ENCODE measurements at places on chromosomes 6 and 20. TPM values are rescaled to one million over a fixed set of nuclear protein-coding genes. Genes with fewer than 3 reads are reported as not detected.

- no peaks in the 10 kb centered on the region for H3K36me3 ChIP-seq
- H3K4me1 ChIP-seq, result peaks cover 6% of the 10 kb centered on the region
- DNase-seq, result no peak
- no peak overlapping the region for H3K4me3 ChIP-seq
- no peak overlapping the region for H3K27ac ChIP-seq
These were observed 182.7 kb upstream of the SALL4 start for GRCh38 chr20:51985013-51985415.

- H3K4me1 ChIP-seq, result peaks cover 14% of the 10 kb centered on the region
- no peak overlapping the region for H3K4me3 ChIP-seq
These were observed 30.7 kb downstream of the HDGFL1 start for GRCh38 chr6:22600059-22600458.

DNA sequence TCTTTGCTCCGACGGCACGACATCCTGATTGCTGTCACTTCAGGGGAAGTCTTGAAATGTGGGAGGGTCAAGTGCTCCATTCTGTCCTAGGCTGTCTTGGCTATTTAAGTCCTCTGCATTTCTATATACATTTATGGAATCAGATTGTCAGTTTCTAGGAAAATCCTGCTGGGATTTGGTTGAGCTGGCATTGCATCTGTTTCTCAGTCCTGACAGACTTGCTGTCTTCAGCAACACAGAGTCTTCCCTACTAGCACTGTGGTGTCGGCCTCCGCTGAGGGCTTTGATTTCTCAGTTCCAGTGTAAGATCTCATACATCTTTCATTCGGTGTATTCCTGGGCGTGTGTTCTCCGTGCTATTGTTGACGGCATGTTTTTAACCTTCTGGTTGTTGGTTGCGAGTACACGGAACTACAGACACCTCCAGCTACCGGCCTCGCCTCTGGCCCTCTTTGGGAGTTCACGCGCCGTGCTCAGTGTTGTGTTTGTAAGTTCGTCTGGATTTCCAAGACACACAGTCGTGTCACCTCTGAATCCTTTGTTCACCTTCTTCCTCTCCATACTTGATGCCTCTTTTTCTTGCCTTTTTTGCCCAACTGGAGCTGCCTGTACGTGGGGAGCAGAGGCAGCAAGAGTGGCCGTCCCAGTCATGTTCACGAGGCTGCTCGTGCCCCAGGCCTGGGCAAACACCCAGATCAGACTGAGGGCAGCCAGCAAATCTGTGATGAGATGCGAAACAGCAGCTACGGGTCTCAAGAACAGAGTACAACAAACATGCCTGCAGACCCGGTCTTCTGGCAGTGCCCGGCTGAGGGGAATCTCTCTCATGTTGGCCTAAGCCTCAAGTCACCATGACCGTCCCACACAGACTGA, 92.8 kb downstream of the TAF4 start:
- H3K4me1 ChIP-seq, result peaks cover 17% of the 10 kb centered on the region
- H3K36me3 ChIP-seq, result peaks cover 17% of the 10 kb centered on the region
- no peak overlapping the region for H3K4me3 ChIP-seq
- no peaks in the 10 kb centered on the region for H3K27me3 ChIP-seq
- H3K27ac ChIP-seq, result peak overlapping the region; percentile 27
- DNase-seq, result no peak

Gene CST4
- not detected for total RNA-seq

DNA sequence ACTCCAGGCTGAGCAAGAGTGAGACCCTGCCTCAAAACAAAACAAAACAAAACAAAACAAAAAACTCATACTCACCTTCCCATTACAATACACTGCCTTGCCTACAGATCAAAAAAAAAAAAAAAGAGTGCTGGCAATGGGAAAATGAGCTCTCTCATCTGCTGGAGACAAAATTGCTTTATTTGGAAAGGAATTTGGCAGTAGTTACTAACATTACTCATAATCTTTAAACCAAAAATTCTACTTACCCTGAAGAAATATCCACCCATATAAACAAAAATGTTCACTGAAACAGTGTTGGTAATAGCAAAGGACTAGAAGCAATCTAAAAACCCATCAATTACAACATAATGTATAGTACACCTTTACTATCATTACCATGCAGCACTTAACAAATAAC, 120.4 kb downstream of the RNGTT start:
- H3K27me3 ChIP-seq, result no peaks in the 10 kb centered on the region
- DNase-seq, result no peak
- H3K4me3 ChIP-seq, result no peak overlapping the region

- no peaks in the 10 kb centered on the region for H3K36me3 ChIP-seq
- peaks cover 15% of the 10 kb centered on the region for H3K27me3 ChIP-seq
- H3K4me1 ChIP-seq, result peaks cover 30% of the 10 kb centered on the region
- no peak overlapping the region for H3K27ac ChIP-seq
These were observed 72.9 kb upstream of the DTNBP1 start for GRCh38 chr6:15735567-15736265.

DNA sequence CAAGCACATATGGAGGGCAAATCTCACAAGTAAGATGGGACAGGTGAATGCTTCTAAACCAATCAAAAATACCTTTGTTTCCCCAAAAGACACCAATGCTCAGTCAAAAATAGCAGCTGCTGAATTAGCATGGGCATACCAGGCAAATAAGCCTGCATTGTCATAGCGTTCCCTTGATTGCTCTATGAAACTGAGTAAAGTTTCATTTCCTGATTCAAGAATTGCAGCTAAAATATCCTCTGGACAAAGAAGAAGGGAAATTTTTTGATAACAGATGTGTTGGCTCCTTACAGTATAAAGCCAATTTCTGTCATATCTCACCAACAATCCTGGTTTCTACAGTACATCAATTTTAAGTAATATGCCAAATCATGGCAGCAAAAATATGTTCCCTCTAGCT, 3.3 kb upstream of the TMEM14A start:
- DNase-seq, result no peak
- H3K27ac ChIP-seq, result no peak overlapping the region
- H3K36me3 ChIP-seq, result peaks cover 12% of the 10 kb centered on the region
- no peaks in the 10 kb centered on the region for H3K27me3 ChIP-seq
- peak overlapping the region; percentile 17 for H3K4me3 ChIP-seq

DNA sequence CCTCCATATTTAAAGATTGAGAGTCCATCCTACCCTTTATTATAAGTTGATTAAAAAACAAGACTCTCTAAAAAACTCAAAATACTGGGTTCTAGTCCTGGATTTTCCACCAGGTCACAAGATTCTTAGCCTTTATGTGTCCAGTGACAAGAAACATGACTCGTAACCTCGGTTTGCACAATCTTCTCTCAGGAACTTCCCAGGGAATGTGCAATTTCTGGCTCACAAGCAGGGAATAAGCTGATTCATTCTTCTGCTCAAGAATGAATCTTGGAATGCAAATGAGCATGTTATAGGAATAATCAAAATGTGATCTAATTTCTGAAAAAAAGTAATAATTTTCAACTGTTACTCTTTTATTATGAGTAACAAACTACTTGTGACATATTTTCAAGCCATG, 45.1 kb downstream of the OGFRL1 start:
- H3K27ac ChIP-seq, result no peak overlapping the region
- DNase-seq, result no peak
- no peaks in the 10 kb centered on the region for H3K27me3 ChIP-seq

- no peaks in the 10 kb centered on the region for H3K27me3 ChIP-seq
- H3K36me3 ChIP-seq, result no peaks in the 10 kb centered on the region
- H3K4me3 ChIP-seq, result no peak overlapping the region
- H3K4me1 ChIP-seq, result peaks cover 4% of the 10 kb centered on the region
- no peak overlapping the region for H3K27ac ChIP-seq
These were observed 187.6 kb downstream of the EPM2A start for GRCh38 chr6:145547594-145548335.

Gene MAP1LC3A
- 17.5 TPM for total RNA-seq

DNA sequence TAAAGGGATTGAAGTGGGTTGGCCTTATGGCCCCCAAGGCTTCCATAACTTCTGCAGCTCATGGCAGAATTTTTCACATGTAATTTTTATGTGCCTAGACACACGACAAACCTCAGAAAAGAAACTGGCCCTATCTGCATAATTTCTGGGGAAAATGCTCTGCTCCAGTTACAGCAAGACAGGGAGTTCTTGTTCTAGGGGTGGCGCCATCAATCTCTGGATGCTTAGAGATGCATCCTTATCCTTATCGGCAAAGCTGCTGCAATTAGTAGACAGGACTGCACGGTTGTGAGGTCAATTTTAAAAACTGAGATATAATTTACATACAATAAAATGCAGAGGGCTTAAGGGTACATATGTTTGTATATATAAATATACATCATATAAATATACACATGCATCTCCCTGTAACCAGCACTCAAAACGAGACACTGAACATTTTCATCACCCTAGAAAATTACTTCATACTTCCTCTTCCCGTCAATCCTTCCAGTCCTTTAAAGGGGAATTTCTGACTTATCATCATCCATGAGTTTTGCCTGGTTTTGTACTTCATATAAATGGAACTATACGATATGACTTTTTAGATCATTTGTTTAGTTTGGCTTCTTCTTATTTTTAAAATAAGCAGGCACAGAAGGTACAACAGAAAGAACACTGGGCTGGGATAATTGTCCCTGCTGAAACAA, 10.2 kb downstream of the ELMO2 start:
- peaks cover 4% of the 10 kb centered on the region for H3K36me3 ChIP-seq
- DNase-seq, result no peak
- peaks cover 31% of the 10 kb centered on the region for H3K4me1 ChIP-seq
- H3K27ac ChIP-seq, result peak overlapping the region; percentile 53
- no peak overlapping the region for H3K4me3 ChIP-seq

DNA sequence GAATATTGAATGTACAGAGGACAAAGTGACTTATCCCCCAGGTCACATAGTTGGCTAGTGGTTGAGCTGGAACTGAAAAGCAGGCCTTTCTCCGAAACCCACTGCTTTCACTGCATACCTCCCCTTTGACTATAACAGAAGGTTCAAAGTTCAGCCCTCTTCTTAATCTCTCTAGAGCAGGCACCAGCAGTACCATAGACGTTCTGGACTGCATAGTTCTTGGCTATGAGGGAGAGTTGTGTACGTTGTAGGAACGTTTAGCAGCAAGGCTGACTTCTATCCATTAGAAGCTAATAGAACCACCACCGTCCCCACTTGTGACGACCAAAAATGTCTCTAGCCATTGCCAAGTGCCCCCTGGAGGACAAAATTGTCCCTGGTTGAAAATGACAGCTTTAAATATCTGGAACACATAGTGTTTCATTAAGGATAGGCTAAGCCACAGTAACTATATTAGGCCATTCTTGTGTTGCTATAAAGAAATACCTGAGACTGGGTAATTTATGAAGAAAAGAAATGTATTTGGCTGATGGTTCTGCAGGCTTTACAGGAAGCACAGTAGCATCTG, 123.8 kb upstream of the MTHFD1L start:
- H3K36me3 ChIP-seq, result no peaks in the 10 kb centered on the region
- no peak overlapping the region for H3K27ac ChIP-seq
- H3K4me1 ChIP-seq, result peaks cover 46% of the 10 kb centered on the region
- no peak overlapping the region for H3K4me3 ChIP-seq

Gene CAPN11
- not detected for total RNA-seq

Gene PREP
- 42.9 TPM for total RNA-seq

Gene UNC93A
- not detected for total RNA-seq

Gene CBFA2T2
- 37.9 TPM for total RNA-seq

DNA sequence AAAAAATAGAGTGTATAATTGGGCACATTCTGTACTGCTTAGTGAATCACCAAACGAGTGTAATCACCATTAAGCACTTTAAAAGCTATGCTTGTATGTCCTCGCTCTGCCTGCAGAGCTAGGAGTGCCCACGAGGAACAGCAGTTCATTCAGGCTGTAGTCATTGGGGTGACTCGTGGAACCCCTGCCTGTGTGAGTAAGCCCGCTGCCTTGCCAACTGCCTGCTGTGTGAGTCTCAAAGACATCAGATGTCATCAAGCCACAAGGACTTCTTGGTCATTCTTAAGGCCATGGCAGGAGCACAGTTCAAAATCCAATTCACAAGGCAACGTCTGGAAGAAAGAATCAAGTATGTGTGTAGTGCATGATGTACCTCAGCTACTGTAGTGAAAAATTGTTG, 60.4 kb downstream of the FOXO3 start:
- no peaks in the 10 kb centered on the region for H3K27me3 ChIP-seq
- no peak for DNase-seq
- H3K27ac ChIP-seq, result no peak overlapping the region
- H3K4me1 ChIP-seq, result peaks cover 32% of the 10 kb centered on the region
- H3K36me3 ChIP-seq, result peaks cover 2% of the 10 kb centered on the region

Gene SASH1
- 88.0 TPM for total RNA-seq

Gene ZSCAN16
- 11.8 TPM for total RNA-seq

DNA sequence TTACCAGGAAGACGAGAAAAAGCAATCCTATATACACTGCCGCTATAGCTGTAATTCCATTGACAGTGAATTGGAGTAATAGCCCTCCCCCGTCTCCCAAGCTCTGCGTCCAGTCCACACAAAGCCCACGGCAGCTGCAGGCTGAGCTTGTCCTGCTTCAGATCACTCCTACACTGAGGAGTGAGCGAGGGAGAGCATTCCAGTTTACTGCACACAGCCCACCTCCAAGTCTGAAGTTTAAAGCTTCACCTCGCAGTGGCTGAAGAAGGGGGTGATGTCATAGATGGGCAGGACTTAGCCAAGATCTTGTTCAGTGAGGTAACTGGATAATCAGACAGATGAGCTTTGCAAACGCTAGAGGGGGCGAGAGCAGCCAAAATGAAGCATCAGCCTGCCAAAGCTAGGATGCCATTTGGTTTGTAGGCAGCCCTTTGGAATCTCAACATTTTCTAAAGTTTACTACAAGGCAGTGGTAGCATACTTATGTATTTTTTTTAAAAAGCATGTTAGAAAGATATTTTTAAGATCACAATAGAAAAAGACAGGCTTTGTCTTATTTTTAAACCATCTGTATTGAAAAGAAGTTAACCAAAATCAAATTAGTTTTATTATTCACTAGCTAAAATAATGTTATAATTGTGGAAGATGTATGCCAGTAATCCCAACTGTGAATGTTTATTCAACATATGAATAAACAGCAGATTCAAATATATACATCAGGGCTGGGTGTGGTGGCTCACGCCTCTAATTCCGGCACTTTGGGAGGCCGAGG, at the start of gene FLRT3:
TSS of gene FLRT3 (minus strand) at position 213 of the 772 bp plus-strand sequence. CDS start 10,106 bp downstream, outside the sequence.
- H3K27me3 ChIP-seq, result no peaks in the 10 kb centered on the region
- peaks cover 26% of the 10 kb centered on the region for H3K4me1 ChIP-seq
- peak; percentile 71 for DNase-seq
- no peaks in the 10 kb centered on the region for H3K36me3 ChIP-seq
- H3K27ac ChIP-seq, result peak within 1 kb of the TSS; percentile 59

DNA sequence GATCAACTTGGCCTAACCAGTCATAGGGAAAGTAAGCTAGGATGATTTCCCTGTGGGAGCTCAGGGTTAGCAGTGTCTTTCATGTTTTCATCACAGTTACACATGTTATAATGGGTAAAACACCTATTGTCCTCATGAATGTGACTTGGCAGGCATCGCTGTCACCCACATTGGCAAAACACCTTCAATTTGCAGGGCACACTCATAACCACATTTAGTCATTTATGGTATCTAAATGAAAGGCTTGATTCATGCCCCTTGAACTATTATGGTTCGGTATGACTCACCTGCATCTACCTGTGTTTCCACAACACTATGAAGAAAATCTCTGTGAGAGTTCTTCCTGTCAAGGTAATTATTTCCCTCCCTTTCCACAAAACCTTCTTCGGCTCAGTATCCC, 49.2 kb downstream of the FRK start:
- no peak overlapping the region for H3K4me3 ChIP-seq
- no peaks in the 10 kb centered on the region for H3K27me3 ChIP-seq
- no peaks in the 10 kb centered on the region for H3K36me3 ChIP-seq
- DNase-seq, result no peak

Gene HEY2
- 10.8 TPM for total RNA-seq

All from neural crest cell (in vitro differentiated cells).